Effector CD4-positive, alpha-beta T cell (primary cell): ENCODE measurements at places on chromosomes 1 and 21.

GRCh38 chr1:113479713-113480676 lies 89.7 kb downstream of the MAGI3 start:
- DNase-seq, result no peak

DNA sequence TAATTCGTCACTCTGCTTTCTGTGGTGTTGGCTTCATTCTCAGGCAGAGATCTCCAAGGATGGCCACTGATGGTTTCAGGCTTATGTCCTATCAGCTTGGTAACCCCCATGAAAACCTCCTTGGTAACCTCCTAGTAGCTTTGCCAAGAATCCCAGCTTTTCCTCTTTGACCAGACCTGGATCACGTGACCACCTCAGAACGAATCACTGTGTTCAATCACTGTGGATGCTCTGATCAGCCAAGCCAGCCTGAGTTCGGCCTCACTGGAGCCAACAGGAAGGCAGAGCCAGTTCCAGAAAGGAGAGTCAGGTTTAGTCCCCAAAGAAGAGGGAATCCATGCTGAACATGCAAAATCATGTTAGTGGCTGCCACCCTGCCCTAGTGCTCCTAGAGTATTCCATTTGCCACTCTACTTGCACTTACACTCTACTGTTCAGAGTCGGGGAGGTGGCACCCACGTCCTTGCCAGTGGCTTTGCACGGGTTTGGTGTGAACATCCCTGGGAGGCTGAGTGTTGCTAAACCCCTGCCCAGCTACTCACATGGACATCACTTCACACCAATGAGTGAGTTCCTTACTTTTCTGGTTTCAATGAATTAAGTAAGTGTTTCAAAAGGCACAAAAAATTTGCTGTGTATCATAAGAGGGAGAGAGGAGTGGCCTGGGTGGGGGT lies 33.5 kb upstream of the SSBP3 start:
- no peak for DNase-seq

DNA sequence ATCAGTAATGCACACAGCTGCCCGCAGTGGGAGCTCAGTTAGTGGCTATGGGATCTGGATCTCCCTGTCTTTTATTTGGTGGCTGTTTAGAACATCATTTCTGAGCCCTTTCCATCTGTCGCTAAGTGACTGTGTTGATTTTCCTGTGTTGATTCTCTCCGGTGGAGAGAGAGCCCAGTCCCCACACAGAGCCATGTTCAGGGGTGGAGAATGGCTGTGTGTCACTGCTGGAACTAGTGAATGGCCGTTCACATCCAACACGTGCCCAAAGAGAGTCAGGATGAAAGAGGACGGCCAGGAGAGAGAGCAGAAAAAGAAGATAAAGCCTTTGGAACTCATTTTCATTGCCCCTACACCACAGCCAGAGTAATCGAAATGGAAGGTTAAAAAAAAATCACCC lies 76.2 kb downstream of the FBXO2 start:
- DNase-seq, result no peak

DNA sequence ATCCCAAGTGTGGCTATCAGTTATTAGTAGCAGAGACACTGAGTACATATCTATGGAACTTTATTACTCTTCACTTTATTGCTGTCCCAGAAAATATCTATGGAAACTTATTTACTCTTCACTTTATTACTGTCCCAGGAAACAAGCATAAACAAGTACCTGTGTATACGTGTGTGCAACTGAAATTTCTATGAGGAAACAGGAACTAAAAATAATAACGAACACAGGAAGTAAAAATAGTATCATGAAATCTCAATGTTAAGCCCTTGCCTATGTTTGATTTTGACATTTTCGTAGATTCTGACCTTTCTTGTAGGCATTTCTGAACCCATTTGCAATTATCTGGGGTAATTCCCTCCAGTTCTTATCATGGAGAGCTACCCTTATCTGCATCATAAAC lies 64.9 kb upstream of the KRTAP19-8 start:
- DNase-seq, result no peak

DNA sequence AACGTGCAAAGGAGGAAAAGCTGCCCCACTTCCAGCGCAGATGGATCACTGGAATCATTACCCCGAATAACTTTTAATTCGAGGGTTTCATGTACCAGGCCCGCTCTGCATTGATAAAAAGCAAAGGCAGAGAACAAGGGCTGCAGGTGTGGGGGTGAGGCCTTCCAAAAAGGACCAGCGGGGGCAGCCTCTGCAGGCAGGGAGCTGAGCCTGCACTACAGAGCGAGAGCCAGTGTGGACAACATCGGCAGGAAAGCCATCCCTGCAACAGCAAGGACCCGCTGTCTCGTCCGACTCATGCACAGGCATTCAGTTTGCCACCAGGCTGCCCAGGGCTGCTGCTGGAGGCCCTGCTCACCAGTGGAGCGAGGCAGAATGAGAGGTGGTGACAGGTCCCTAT lies 27.1 kb upstream of the AJAP1 start:
- DNase-seq, result no peak

DNA sequence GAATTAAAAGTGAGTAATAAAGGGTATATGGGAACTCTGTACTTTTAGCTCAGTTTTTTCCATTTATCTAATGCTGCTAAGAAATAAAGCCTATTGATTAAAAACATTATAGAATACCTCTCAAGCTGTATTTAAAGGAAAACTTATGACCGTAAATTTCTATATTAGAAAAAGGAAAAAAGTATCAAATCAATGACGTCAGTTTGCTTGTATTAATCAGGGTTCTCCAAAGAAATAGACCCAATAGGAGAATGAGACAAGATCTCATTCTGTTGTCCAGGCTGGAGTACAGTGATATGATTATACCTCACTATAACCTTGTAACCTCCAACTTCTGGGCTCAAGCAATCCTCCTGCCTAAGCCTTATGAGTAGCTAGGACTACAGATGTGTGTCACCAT lies 15.4 kb upstream of the LRIF1 start:
- no peak for DNase-seq

- no peak for DNase-seq
These were observed 55.2 kb upstream of the TARBP1 start for GRCh38 chr1:234533975-234534876.

- DNase-seq, result no peak
These were observed 36.2 kb upstream of the KLHDC7A start for GRCh38 chr1:18444563-18444962.

GRCh38 chr1:233608988-233609387 lies 4.9 kb upstream of the KCNK1 start:
- no peak for DNase-seq

DNA sequence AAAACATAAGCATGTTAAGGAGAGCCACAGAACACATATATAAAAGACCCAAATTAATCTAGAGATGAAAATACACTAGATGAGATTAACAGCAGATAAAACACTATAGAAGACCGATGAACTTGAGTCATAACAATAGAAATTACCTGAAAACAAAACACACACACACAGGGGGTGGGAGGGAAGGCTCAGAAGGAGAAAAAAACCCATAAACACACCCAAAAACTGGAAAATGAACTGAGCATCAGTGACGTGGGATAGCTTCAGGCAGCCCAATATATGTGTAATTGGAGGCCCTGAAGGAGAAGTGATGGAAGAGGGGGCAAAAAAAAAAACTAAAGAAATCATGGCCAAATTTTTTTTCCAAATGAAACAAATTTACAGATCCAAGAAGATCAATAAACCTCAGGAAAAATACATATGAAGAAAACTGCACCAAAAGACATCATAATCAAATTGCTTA lies 11.4 kb downstream of the ALDH9A1 start:
- no peak for DNase-seq

DNA sequence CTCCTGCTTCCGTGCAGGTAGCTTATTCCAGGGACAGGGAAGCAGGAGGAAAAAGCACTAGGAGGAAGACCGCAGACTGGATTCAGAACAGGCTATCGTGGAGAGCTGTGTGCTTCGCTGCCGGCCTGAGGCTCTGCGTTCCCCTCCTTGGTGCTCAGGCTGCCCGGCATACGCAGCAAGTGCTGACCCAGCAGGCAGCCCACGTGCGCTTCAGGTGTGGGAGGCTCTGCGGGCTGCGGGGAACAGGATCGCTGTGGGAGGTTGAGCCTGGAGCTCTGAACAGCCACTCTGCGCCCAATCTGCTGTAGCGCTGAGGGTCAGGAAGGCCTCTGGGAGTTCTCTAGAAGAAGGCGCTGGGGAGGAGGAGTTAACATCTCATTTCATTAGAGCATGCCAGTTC lies 27.9 kb downstream of the DOP1B start:
- DNase-seq, result no peak

GRCh38 chr1:172136925-172137324 lies 283.6 kb upstream of the C1orf105 start:
- DNase-seq, result no peak

DNA sequence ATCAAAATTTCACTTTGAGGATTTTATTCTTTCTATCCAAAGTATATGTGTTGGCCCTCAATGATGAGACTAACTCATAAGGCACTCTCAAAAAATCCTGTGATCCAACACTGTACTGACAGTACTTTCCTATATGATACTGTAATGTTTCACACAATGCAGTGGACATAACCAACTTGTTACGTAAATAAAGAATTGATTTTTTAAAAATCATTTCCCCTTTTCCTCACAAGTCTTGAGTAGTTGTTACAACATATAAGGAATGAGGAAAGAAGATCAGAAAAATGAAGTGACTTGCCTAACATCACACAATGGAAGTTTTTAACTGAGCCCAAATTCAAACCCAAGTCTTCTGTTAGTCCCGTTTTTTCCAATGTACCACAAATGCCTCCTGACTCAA lies 17.2 kb downstream of the PTP4A2 start:
- DNase-seq, result no peak
